ENCODE measurements at places on chromosomes 11 and 22. TPM values are rescaled to one million over a fixed set of nuclear protein-coding genes. Genes with fewer than 3 reads are reported as not detected.

The EXPH5 gene
- 3.7 TPM for total RNA-seq

The MPZL2 gene
- total RNA-seq = 1.8 TPM

The CNGA4 gene
- total RNA-seq = not detected

The HTR3B gene
- total RNA-seq = not detected

The IL18BP gene
- 14.7 TPM for total RNA-seq

The ARHGAP20 gene
- not detected for total RNA-seq

The SNX32 gene
- 0.33 TPM for total RNA-seq

The ENTHD1 gene
- total RNA-seq = 0.47 TPM

The OR5B21 gene
- total RNA-seq = not detected

The CD6 gene
- 814 TPM for total RNA-seq

The LSP1 gene
- total RNA-seq = 232 TPM

The MS4A14 gene
- not detected for total RNA-seq

The TTC36 gene
- total RNA-seq = 0.56 TPM

The PPM1F gene
- 18.0 TPM for total RNA-seq

The OR51B5 gene
- not detected for total RNA-seq

The CRYBB3 gene
- total RNA-seq = not detected

The YAP1 gene
- total RNA-seq = 0.06 TPM

The SCGB1D2 gene
- not detected for total RNA-seq

The MYEOV gene
- total RNA-seq = not detected

The ABTB2 gene
- 0.88 TPM for total RNA-seq

The SREBF2 gene
- total RNA-seq = 69.9 TPM

The GRAMD4 gene
- total RNA-seq = 15.6 TPM

The MMP10 gene
- not detected for total RNA-seq

The LRRC56 gene
- 2.4 TPM for total RNA-seq

The AQP11 gene
- not detected for total RNA-seq

The SERPIND1 gene
- not detected for total RNA-seq

The OR9Q1 gene
- not detected for total RNA-seq

The FBLN1 gene
- total RNA-seq = not detected

The RIBC2 gene
- not detected for total RNA-seq

The MS4A12 gene
- not detected for total RNA-seq

The BACE1 gene
- total RNA-seq = 0.38 TPM

The MCHR1 gene
- total RNA-seq = not detected

The NNMT gene
- total RNA-seq = not detected

The OR10D3 gene
- total RNA-seq = not detected

The MN1 gene
- 0.28 TPM for total RNA-seq

The CRYBB2 gene
- not detected for total RNA-seq
